Stimulated activated CD4-positive, alpha-beta T cell treated with anti-CD3 and anti-CD28 coated beads, Interleukin-15, amount 100 ng/mL, for 1 hour (primary cell): ENCODE measurements at places on chromosomes 13 and 19.

DNA sequence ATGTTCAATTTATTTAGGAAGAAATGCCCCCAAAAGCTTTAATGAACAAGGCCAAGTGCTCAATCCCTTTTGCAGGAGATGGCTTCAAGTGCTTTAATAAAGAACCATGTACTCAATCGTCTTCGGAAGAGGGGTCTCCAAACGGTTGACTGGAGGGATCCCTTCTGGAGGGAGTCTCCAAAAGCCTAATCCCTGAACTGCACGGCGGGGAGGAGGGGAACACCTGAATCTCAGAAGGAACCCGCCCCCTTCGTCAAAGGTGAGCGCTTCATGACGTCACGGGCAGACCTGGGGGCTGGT is 505 bp downstream of the PAF1 start:
- no peak for DNase-seq

DNA sequence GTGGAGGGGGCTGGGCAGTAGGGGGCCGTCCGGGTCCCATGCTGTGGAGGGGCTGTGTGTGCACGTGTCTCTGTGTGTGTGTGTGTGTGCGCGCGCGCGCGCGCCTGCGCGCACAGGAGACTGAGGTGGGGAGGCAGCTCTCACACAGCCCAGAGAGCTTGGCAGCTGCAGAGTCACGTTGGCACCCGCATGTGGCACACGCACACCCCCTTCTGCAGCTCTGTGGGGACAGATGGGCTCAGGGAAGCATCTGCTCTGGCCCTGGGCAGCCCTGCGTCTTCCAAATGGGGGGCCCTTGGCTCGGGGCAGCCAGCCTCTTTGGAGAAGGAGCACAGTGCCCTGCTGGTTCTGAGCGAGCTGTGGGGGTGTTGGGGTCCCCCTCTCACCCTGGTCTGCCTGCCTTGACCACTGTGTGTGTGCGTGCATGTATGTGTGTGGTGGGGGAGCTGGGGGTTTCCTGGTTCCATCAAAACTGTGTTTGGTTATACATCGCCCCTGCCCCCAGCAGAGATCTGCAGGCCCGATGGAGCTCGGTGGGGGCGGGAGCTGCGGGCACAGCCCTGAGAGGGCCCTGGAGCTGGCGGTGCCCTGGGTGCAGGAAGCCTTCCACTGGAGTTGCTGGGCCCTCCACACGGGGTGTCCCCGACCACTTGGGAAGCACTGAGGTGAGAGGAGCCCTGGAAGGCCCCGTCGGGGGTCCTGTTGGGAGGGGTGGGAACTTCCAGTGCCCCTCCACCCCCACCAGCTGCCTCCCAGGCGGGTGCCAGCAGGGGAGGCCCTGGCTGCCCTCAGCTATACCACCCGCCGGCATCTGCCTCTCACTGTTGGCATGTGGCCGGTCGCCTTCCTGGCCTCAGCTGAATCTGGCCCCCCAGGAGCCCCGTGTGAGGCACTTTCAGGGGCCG is 67.1 kb downstream of the KDM4B start:
- DNase-seq = no peak

DNA sequence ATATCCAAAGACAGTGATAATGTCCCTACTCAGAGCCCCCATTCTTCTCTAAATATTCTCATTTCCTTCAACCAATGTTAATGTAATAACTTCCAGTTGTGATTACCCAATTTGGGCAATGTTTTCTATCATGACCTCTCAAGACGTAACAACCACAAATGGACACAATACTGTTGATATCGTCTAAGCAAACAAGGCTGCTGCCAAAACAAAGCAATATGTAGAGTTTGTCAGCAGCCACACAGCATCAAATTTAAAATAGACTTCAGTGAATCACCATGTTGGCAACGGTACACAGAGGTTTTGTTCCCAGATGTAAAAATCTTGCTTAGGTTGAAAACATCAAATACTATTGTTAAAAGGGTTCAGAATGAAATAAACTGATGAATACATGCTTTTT is 205.1 kb downstream of the DACH1 start:
- no peak for DNase-seq

- DNase-seq = no peak
Observed at GRCh38 chr19:30855442-30855841, 483.3 kb downstream of the ZNF536 start.

- DNase-seq = no peak
Observed at GRCh38 chr19:2967972-2968371, 9.4 kb upstream of the TLE6 start.

DNA sequence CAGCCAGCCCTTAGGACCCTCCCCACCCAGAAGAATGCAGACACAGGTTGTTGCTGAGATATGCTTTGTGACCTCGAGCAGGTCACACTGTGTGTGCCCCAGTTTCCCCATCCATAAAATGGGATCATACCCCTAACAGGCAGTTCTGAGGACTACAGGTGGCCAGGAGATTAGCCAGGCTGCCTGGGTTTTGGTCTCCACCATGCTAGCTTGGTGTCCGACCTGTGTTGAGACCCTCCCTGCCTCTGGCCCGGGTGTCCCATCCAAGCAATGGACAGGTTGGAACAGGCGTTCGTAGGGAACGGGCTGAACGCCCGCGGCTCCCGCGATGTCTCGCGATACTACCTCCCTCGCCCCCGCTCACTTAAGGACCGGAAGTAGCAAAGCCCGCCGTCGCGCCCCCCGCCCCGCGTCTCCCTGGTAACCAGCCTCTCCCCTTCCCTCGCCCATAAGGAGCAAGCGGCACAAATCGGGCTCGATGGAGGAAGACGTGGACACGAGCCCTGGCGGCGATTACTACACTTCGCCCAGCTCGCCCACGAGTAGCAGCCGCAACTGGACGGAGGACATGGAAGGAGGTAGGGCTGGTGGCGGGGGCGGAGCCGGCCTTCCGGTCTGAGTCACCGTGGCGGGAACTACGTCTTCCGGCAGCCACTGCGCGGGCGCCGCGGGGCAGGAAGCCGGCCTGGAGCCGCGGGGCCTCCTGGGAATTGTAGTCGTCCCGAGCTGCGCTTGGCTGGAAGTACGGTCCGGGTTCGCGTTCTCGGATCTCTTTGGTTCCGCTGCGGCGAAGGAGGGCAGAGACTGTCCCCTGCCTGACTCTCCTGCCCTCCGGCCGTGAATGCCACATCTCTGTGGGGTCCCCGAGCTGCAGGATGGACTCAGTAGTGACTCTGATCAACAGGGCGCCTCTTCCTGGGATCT is 45.4 kb downstream of the SMIM24 start:
- peak; percentile 93 for DNase-seq

DNA sequence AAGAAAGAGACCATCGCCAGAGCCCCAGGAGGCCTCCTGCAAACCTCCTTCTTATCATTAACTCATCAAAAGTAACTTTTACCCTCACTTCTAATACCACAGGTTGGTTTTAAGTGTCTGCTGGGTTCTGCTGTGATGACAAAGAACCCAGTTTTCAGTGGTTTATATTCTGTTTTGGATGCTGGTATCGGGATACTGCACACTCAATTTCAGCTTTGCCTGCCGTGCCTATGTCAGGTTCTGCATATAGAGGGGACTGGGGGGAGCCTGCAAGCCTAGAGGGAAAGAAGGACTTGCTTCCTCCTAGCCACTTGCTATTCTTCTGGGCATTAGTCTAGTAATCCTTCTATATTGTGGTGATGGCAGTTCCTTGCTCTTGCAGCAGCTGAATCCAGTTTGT is 242.4 kb downstream of the KCNRG start:
- DNase-seq = no peak

- DNase-seq = no peak
Observed at GRCh38 chr19:49690079-49690655, 749 bp upstream of the CPT1C start.

GRCh38 chr13:78241278-78241919 is 322.8 kb upstream of the EDNRB start:
- no peak for DNase-seq

- DNase-seq = no peak
Observed at GRCh38 chr13:74205313-74205690, 71.1 kb upstream of the KLF12 start.

GRCh38 chr13:57638186-57638890 is 6.8 kb downstream of the PCDH17 start:
- no peak for DNase-seq

DNA sequence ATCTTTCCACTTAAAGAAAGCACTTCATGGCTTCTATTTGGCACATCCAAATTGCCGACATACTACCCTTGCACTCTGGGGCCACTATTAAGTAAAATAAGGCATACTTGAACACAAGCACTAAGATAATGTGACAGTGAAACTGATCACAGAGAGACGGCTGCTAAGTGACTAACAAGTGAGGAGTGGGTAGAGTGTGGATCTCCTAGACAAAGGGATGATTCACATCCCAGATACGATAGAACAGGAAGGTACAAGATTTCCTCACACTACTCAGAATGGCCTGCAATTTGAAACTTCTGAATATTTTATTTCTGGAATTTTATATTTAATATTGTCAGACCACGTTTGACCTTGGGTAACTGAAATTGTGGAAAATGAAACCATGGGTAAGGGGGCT is 1721.8 kb upstream of the SPRY2 start:
- DNase-seq = no peak

DNA sequence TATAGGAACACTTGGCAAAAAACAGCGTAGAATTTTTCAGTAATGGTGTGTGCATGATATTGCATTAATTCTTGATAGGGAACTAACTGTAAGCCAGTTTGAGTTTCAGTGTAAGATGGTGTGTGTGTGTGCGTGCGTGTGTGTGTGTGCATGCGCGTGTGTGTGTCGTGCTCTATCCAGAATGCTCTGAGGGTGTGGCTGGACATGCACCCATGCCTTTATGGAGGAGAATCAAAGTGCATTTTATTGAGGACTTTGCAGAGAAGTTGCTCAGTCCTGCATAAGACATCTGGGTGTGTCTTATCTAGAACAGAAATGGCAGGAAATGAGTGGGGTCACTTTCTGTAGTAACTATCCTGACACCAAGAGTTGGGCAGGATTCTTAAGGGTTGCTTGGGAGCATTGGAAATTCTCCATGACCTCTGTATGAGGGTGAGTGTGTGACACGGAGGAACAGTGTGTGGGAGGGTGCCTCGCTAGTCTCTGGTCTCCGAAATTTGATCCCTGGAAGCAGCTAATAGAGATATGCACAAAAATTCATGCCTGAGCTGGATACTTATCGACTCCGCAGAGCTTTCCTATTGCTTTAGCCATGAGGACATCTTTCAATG is 252.2 kb downstream of the TSHZ3 start:
- no peak for DNase-seq

- DNase-seq = no peak
Observed at GRCh38 chr19:50725218-50725910, 2.2 kb downstream of the CLEC11A start.

DNA sequence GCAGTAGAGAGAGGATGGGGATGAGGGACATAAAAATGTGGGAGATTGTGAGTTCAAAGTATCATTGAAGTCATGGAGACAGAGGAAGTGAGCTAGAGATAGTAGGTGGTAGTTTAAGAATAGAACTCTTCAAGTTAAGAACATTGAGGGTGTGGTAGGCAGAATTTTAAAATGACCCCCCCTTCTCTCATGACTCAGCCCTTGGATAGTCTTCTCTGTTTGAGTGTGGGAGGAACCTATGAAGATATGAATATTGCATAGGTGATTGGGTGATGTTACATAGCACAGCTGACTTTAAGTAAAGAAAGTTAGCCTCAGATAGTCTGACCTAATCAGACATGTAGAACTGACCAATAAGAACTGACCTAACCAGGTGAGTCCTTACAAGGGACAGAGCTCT is 418.6 kb downstream of the FOXO1 start:
- DNase-seq = no peak

DNA sequence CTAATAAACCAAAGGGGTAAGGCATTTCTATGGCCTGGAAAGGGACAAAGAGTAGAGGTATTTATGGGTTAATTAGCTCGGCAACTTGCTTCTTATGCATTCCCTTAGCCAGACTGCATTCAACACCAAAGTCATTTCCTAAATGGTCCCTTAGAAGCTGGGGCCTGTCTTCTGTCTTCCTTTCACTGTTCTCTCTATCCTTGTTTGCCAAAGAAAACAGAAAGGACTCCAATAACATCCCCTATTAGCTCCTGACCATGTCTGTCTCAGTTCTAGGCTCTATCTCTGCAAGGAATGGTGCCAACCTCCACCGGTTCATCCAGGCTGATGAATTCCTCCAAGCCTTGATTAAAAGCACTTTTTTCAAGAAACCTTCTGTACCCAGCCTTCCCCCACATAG is 123.5 kb downstream of the KCTD12 start:
- DNase-seq = no peak

DNA sequence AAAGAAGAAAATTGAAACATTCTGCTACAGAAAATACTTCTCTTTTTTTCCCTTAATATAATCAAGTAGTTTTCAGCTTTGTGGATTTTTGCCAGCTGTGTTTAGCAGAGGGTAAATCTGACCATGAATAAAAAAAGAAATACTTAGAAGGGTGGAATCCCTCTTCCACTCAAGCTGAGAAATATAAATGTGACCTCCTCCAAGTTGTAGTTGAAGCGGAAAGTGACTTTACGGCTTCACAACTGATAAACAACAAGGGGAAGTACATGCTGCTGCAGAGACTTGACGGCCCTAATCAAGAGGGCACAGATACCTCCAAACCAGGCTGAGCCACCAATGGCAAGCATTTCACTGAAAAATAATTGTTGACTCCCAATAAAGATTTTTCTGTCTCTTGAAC is 785.0 kb downstream of the SLITRK5 start:
- no peak for DNase-seq

GRCh38 chr13:108030769-108031168 is 184.6 kb downstream of the LIG4 start:
- DNase-seq = no peak

DNA sequence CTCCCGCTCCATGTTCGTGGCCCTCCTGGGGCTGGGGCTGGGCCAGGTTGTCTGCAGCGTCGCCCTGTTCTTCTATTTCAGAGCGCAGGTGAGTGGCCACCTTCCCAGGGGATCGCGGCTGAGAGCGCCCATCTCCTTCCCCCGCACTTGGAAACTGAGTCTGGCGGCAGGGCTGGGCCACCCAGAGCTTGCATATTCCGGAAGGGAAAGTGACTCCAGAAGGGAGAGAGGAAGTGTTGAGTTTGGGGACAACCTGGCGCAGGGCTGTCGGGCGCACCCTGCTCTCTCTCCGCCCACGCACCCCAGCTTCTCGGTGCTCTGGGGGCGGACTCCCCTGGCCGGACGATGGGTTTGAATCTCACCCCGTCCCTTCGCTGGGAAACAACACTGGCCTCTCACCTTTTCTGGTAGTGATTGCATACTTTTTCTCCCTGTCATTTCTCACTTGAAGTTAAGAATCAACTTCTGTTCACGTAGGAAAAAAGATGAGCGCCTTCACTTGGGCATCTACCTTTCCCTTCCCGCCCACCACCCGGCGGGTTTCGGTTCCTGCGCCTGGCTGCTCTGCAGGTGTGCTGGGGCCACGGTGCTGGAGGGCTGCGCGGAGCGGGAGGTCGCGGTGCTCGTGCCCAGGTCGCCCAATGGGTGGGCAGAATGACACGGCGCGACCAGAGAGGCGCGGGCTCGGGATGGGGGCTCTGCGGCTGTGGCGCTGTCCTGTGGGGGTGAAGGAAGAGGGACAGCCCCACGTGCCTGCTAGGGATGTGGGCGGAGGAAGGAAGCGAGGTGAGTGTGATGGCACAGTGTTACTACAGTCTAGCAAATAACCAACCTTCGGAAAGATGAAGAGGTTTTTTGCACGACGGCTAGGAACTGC is 721 bp downstream of the TNFSF11 start:
- DNase-seq = peak; percentile 60

GRCh38 chr13:99813336-99814095 is 158.1 kb downstream of the ZIC5 start:
- DNase-seq = no peak

GRCh38 chr19:19304186-19304965 is 15.9 kb downstream of the SUGP1 start:
- DNase-seq = no peak
